DND-41 (cell line): ENCODE measurements at places on chromosomes 3 and 15.
A peak's percentile ranks its signal among the peaks of the same experiment; 100 is the strongest.

DNA sequence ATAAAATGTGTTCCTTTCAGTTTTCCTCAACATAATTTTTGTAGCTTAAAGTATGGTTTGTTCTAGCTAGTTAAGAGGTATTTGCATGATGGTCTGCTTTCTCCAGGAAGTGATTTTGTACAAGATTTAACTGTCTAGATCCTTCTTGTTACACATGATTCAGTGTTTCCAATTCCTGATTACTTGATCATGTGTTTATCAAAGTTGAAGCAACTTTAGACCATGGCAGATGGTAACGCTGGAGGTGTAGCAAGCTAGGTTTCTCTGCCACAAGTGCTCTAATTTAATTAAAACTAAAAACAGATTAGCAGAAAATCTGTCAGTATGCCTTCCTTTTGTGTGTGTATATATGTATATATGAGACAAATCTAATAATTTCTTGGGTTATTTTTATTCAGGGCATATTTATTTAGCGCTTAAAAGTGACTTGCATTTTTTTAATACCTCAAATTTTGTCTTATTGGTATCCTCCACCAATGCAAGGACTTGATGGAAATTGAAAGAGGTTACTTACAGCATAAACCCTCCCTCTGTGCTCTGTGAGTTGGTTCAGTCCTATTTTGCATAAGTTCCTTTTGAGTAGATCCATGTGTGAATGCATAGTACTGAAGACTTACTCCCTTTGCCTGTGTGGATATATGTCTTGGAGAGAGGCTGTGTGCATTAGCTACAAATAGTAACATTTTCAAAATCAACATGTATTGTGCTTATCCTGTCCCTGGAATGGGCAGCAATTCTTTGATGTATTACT lies 157.3 kb upstream of the CGNL1 start:
- no peak for DNase-seq

DNA sequence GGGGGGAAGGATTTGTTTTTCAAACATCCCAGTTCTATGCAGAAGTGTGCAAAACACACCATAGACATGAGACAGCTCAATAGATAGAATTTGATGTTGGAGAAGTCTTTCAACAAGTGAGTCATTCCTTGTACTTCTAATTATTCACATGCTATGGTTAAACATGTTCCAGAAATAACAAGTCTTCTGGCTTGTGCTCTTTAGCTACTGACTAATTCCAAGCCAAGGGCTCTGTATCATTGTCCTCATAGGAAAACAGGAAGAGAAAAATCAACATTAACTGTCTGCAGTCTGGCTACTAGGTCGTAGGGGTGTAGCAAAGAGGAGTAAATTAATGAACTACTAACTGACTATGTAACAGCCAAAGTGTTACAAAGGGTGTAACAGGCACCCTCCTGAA lies 25.8 kb downstream of the LDHAL6B start:
- no peak for DNase-seq

DNA sequence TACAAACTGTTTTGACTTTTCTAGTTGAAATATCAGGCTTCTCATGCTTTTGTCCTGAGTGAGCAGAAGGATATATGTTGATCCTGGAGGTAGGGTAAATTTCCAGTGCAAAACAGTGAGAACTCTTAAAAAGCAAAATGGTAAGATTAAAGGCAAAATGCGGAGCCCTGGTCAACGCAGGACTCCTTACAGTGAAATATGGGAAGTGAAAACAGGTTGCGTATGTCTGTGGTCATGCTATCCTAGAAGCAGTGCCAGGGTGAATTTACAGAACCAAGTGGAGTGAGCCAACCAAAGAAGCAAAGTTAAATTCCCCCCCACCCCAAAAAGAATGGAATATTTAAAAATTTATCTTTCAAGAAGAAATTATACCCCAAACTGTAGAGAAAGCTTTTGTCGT lies 256.4 kb downstream of the NR2F2 start:
- no peak for DNase-seq

GRCh38 chr15:52448011-52448890 lies 80.4 kb downstream of the MYO5A start:
- DNase-seq, result no peak

- DNase-seq, result no peak
Measured at GRCh38 chr15:95558131-95558530, 772.4 kb upstream of the NR2F2 start.

DNA sequence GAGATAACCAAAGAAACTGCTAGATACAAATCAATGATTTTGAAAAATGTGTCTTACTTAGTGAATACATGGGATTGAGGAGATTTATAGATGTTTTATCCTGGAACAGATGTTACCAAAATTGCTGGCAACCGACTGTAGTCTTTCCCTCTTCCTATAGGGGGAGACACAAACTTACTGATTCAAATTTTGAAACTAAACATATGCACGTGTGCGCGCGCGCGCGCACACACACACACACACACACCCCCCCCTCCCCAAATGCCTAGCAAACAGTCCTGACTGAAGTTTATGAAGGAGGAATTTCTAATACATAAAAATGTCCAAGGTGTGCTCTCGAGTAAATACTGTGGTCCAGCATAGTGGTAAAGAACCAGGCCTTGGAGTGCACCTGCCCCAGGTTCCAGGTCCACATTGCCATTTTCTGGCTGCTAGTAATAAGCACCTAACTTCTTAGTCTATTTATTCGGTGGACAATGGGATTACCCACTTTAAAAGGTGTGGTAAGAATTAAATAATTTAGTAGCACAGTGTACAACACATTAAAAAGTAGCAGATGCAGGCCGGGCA lies 18.5 kb upstream of the C3orf62 start:
- DNase-seq, result peak; percentile 43

- DNase-seq, result peak; percentile 44
Measured at GRCh38 chr3:111285694-111286093, 214.1 kb downstream of the NECTIN3 start.

DNA sequence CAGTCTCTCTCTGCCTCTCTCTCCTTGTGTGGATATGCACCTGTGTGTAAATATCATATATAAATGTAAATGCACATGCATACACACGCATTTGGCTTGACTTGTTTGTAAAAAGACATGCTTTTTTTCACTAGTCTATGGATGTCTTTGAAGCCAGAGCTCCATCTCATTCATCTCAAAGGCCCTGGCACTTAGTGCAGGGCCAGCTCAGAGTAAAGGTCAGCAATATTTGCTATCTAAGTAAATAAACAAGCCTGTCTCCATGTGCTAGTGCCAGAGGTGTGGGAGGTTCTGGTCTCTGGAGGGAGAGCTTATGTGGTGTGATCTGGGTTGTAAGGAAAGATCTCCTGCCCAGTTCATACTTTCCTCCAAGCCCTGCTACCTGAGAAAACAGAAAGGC lies 5.6 kb downstream of the CLSTN2 start:
- no peak for DNase-seq

- DNase-seq, result no peak
Measured at GRCh38 chr3:142088522-142088921, 60.8 kb downstream of the TFDP2 start.
